ENCODE measurements at places on chromosomes 11 and 22.

- peak; percentile 34 for DNase-seq
Observed at GRCh38 chr11:14908214-14908880, 16.3 kb upstream of the CYP2R1 start.

GRCh38 chr11:19730373-19730772, 17.7 kb downstream of the NAV2 start:
- DNase-seq, result no peak

DNA sequence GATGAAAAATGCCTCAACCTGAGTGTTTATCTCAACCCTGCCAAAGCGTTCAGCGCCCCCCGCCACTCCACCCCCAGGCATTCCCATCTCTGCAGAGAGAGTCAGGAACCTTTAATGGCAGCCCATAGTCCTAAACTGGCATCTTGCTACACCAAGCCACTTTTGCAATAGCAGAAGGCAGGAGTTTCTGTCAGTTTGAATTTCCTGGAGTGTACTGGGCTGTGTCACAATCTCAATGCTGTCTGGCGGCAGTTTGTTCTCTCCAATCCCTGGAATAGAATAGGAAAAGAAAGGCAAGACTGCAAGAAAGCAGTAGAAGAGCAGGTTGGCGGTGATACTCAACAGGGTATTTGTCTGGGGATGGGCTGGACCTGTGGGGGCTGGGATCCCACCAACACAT, 32.9 kb upstream of the FLI1 start:
- DNase-seq, result no peak

DNA sequence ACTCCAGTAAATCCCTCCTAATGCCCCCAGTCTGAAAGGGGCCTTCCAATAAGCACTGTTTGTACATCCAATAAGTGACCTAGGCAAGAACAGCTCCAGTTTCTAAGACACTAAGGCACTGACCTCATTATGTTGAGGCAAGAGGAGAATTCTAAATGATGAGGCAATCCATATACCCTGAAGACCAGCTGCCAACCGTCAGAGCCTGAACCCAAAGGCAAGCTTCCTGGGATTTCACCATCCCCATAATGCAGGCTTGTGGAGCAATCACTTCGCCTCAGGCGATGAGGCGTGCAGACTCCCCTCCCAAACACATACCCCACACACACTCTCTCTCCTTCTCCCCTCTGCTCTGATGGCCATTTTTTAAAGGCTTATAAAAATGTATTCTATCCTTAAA, 49.5 kb downstream of the LGR4 start:
- DNase-seq, result peak; percentile 60

GRCh38 chr22:39278040-39278439, 33.3 kb upstream of the PDGFB start:
- peak; percentile 84 for DNase-seq

DNA sequence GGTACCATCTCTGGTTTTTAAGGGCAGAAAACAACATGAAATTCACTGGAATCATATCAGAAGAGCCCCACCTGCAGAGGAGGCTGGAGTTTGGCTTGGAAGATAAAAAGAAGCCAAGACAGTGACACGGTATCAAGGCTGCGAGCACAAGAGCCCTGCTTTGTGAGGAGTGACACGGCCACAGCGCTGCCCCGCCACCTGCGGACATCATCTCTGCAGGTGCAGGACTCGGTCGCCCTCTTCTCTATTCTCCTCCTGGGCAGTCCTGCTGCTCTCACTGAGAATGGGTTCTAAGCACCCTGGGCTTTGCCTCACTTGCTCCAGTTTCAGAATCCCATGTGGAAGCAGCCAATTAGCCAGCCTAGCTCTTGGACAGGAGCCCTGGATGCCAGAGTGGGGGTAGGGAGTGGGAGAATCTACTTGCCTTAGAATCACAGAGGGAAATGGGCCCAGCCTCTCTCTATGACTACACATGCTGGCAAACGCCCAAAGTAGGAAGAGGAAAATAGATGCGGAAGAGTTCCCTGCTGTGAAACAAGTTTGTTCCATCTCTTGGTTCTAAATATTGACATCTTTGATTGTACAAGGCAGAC, 17.1 kb downstream of the APOL4 start:
- DNase-seq, result peak; percentile 61

- peak; percentile 34 for DNase-seq
Observed at GRCh38 chr22:26797910-26798309, 140.5 kb downstream of the MIAT start.

- DNase-seq, result no peak
Observed at GRCh38 chr22:41223535-41223934, 17.2 kb downstream of the CHADL start.

- DNase-seq, result no peak
Observed at GRCh38 chr11:19651653-19652052, 61.0 kb upstream of the NAV2 start.

GRCh38 chr11:27380771-27381170, 17.8 kb upstream of the CCDC34 start:
- DNase-seq, result no peak

DNA sequence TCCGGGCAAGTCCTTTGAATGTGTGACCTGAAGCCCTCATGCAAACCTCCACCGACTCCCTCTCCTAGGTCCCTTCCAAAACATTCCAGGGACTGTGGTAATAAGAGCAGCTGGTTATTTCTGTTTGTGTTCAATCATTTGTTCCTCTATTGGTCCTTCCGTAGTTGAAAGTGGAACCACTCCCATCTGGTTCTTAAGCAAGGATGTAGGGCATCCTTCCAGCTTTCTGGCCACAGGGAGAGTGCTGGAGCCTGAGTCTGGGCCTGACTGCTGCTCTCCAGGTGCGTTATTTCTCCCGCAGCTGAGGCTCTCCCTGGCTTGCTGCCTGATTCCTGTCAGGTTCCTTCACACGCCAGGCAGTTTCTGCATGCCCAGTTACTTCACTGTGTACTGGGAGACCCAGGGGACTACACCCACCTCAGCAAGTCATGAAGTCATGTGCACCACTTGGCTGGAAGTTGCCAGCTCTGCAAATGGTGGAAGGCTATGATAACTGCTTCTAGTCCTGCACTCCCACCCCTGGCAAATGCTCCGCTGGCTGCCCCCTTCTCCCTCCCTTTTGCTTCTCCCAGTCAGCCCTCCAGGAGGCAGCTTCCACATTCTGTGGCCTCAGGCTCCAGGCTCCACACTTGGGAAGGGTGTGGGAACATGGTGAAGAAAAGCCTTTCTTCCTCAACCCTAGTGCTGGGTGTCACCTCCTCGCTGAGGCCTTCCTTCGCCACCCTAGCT, 4.0 kb upstream of the ALX4 start:
- peak; percentile 15 for DNase-seq

DNA sequence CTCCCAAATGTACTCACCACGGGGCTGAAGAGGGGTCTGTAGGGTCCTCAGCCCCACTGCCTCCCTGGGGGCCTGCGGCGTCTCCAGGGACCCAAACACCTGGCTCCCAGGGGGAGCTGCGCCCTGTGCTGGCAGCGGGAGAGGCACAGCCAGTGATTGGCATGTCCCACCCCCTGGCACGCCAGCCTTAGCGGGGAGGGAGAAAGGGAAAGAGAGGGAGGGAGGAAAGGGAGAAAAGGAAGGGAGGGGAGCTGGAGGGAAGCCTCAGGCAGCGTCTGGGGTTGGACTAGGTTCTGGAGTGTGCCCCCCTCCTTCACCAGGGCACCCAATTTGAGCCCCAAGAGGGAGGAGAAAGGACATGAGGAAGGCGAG, at the start of gene CHRM1:
CHRM1 (minus strand) TSS at position 163 of the 372 bp plus-strand sequence. CDS start 10,263 bp downstream, outside the sequence.
- DNase-seq, result no peak
